Activated naive CD8-positive, alpha-beta T cell treated with anti-CD3 and anti-CD28 coated beads, Interleukin-2, amount 10 ng/mL, durations not matched to agents 7 days and 5 days (primary cell): ENCODE measurements at places on chromosomes 3 and 15. TPM values are rescaled to one million over a fixed set of nuclear protein-coding genes. Genes with fewer than 3 reads are reported as not detected.

The FBXL22 gene
- total RNA-seq = 1.2 TPM

The TM4SF18 gene
- not detected for total RNA-seq

The TGM4 gene
- not detected for total RNA-seq

The CX3CR1 gene
- 0.94 TPM for total RNA-seq

The CAMK2N2 gene
- total RNA-seq = not detected

The RPP25 gene
- 4.2 TPM for total RNA-seq

- no peak for DNase-seq
- no peak overlapping the region for H3K4me3 ChIP-seq
- H3K36me3 ChIP-seq = no peaks in the 10 kb centered on the region
- H3K27ac ChIP-seq = no peak overlapping the region
- no peaks in the 10 kb centered on the region for H3K4me1 ChIP-seq
These were observed 87.5 kb downstream of the NEK10 start for GRCh38 chr3:27281671-27282150.

DNA sequence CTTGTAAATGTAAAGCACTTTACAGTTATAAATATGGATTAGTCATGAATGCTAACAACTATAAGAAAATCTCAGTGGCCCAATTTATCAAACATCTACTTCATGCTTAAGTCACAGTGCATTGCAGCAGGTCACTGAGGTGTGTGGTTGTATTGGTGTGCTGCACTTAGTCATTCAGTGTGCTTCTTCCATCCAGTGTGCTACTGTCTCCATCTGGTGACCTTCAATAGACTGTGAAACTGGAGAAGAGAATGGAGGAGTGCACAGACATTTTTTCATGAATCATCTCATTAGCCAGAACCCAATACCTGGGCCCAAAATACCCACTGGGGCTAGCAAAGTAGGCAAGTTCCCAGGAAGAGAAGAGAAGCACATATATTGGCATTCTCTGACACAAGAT, 199.6 kb downstream of the SHOX2 start:
- H3K27me3 ChIP-seq = no peaks in the 10 kb centered on the region
- DNase-seq = no peak
- no peak overlapping the region for H3K4me3 ChIP-seq
- no peaks in the 10 kb centered on the region for H3K4me1 ChIP-seq
- H3K27ac ChIP-seq = no peak overlapping the region
- H3K36me3 ChIP-seq = no peaks in the 10 kb centered on the region

GRCh38 chr15:89492934-89493631, 3.3 kb downstream of the RHCG start:
- H3K4me3 ChIP-seq = no peak overlapping the region
- no peaks in the 10 kb centered on the region for H3K36me3 ChIP-seq
- H3K27ac ChIP-seq = no peak overlapping the region

DNA sequence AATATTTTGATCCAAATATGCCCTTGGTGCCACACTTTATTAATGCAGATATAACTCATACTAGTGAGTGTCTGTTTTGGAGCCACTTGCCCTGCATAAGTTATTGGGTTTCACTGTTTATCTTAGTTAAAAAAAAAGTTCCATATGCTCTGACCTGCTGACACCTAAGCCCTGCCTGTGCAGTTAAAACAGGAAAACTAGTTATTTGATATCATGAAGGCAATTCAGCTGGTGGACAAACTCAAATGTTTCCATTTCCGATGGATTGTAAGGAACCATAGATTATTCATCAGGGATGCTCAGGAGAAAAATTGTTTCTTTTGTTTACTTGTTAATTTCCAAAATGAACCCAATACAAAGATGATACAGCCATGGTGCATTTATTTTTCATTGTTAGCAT, 68.3 kb downstream of the NR2F2 start:
- no peak overlapping the region for H3K27ac ChIP-seq
- DNase-seq = no peak

DNA sequence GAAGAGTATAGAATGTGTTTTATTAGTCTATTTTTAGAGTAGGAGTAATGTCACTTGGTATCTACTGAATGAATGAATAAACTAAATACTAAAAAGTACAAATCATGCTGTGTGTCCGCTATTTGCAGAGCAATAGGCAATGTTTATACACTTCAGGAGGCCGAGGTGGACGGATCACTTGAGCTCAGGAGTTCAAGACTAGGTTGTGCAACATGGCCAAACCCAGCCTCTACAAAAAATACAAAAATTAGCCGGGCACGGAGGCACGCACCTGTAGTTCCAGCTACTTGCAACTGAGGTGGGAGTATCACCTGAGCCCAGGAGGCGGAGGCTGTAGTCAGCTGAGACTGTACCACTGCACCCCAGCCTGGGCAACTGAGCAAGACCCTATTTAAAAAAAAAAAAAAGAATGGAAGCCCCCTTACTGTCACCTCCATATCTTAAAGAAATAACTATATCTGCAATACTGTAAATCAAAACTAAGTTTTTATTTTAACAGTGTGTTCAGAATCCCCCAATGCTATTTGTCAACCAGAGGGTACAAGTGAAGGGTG, 98.4 kb downstream of the DHX30 start:
- H3K4me3 ChIP-seq = no peak overlapping the region
- peaks cover 5% of the 10 kb centered on the region for H3K4me1 ChIP-seq
- no peaks in the 10 kb centered on the region for H3K27me3 ChIP-seq
- no peak overlapping the region for H3K27ac ChIP-seq

DNA sequence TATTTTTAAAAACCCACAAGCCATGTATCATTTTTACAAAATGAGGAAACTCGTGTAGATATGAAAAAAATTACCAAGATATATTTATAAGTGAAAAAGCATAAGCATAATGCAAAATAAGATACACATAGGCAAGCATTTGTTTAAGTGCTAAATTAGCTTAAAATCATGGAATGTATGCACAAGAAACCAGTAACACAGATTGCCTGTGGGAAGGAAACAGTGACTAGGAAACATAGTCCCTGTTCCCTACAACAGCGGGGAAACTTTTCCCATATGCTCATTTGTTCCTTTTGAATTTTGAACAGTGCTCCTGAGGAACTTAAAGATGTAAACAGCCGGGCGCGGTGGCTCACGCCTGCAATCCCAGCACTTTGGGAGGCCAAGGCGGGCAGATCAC, 169.5 kb downstream of the PDE8A start:
- H3K27ac ChIP-seq = no peak overlapping the region
- no peak overlapping the region for H3K4me3 ChIP-seq
- H3K36me3 ChIP-seq = peaks cover 2% of the 10 kb centered on the region
- H3K27me3 ChIP-seq = peaks cover 8% of the 10 kb centered on the region
- no peak for DNase-seq

GRCh38 chr3:172675441-172676193, 35.2 kb downstream of the NCEH1 start:
- no peak for DNase-seq
- H3K4me3 ChIP-seq = no peak overlapping the region
- H3K4me1 ChIP-seq = peaks cover 6% of the 10 kb centered on the region
